Body of pancreas (tissue), 4 donors: ENCODE measurements at places on chromosomes 13 and 19. TPM values are rescaled to one million over a fixed set of nuclear protein-coding genes. Genes with fewer than 3 reads are reported as not detected.

GRCh38 chr13:51733374-51734298 is 70.3 kb downstream of the DHRS12 start:
- DNase-seq = peak; percentile 45
- H3K27ac ChIP-seq = no peak overlapping the region
- no peaks in the 10 kb centered on the region for H3K36me3 ChIP-seq
- no peak overlapping the region for H3K4me3 ChIP-seq

Gene MIR17HG
- 7.5 TPM for total RNA-seq

GRCh38 chr19:39078436-39079200 is 5.5 kb upstream of the ACP7 start:
- no peaks in the 10 kb centered on the region for H3K36me3 ChIP-seq
- no peak overlapping the region for H3K4me3 ChIP-seq
- peaks cover 7% of the 10 kb centered on the region for H3K4me1 ChIP-seq

- H3K27me3 ChIP-seq = no peaks in the 10 kb centered on the region
- peaks cover 18% of the 10 kb centered on the region for H3K4me1 ChIP-seq
- DNase-seq = peak; percentile 41
Observed at GRCh38 chr19:45340899-45341453, 426 bp downstream of the KLC3 start.

DNA sequence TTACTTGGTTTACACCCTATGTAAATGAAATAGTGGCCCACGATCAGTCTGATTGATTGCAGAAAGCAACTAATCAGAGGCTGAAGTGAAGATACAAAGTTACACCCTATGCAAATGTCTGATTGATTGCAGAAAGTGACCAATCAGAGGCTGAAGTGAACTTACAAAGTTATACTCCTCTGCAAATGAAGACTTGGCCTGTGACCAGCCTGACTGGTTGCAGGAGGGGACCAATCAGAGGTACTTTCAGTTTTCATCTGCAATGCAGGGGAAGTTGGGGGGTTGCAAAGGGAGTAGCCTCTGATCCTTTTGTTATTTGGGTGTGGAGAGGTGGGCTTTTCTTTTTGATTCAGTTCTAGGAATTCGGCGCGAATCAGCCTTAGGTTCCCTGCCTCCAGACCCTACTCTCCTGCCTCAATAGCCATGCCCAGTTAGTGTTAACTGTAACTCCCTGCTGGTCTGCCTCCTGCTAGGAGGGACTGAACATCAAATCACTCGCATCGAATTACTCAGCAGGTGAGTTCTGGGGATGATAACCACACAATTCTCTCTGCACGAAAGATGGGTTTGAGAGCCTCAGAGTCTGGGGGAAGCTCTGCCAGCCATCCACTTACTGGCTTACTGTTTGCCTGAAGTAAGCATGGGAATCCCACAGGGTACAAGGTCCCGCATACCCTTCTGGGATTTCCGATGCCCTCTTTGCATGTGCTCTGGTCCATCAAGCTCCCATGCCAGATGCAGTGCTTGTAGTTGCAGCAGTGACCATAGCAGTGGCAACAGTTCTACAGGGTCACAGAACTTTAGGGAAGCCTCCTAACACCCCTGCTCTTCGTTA is 7.5 kb downstream of the ARL11 start:
- peak; percentile 15 for DNase-seq
- no peaks in the 10 kb centered on the region for H3K27me3 ChIP-seq
- H3K27ac ChIP-seq = no peak overlapping the region
- no peaks in the 10 kb centered on the region for H3K4me1 ChIP-seq
- H3K36me3 ChIP-seq = no peaks in the 10 kb centered on the region

Gene NUMBL
- total RNA-seq = 73.5 TPM

Gene KLK14
- total RNA-seq = not detected

- no peak overlapping the region for H3K4me3 ChIP-seq
- peak overlapping the region; percentile 92 for H3K27ac ChIP-seq
- H3K27me3 ChIP-seq = no peaks in the 10 kb centered on the region
- peak; percentile 27 for DNase-seq
- peaks cover 35% of the 10 kb centered on the region for H3K4me1 ChIP-seq
Observed at GRCh38 chr19:35993923-35994598, 927 bp upstream of the SDHAF1 start.

- H3K36me3 ChIP-seq = no peaks in the 10 kb centered on the region
Observed at GRCh38 chr13:44024846-44025195, 145.1 kb downstream of the LACC1 start.

DNA sequence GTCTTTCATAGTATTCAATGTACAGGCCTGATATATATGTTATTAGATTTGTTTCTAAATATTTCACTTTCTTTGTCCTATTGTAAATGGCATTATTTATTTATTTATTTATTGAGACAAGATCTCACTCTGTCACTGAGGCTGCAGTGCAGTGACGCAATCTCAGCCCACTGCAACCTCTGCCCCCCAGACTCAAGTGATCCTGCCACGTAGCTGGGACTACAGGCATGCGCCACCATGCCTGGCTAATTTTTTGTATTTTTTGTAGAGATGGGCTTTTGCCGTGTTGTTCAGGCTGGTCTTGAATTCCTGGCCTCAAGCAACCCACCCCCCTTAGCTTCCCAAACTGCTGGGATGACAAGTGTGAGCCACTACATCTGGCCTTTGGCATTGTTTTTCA is 5.4 kb upstream of the GAS6 start:
- peaks cover 10% of the 10 kb centered on the region for H3K4me1 ChIP-seq
- H3K36me3 ChIP-seq = no peaks in the 10 kb centered on the region

DNA sequence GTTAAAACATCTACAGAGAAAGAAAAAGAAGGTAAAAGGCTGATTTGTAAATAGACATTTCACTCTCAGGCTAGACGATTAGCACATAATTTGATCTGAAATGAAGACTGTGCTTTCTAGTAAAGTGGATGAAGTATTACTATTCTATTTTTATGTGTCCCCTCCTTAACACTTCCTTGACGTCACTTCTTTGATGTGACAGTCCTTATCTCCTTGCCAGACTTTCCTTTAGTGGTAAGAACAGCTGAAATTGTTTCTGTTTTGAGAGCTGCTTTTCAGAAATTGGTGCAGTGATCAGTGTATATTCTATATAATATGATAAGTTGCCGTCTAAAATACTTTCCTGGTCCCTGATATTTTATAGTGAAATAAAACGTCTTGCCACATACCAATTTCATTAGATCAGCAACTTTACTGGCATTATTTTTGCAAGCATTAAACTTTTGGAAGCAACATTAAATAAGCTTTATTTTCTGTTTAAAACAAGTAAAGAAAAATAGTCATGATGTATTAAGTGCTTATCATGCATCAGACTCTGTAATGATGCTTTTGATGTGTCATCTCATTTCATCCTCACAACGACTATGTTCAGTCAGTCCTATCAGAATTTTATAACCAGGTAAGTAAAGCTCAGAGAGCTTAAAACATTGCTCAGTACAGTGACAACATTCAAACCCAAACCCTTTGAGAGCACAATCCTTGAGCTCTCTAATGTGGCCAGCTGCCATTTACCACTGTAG is 210.3 kb upstream of the PCDH9 start:
- no peak overlapping the region for H3K4me3 ChIP-seq
- DNase-seq = no peak
- H3K27me3 ChIP-seq = no peaks in the 10 kb centered on the region
- no peaks in the 10 kb centered on the region for H3K36me3 ChIP-seq
- H3K27ac ChIP-seq = no peak overlapping the region

- no peak overlapping the region for H3K4me3 ChIP-seq
- H3K27ac ChIP-seq = no peak overlapping the region
- H3K36me3 ChIP-seq = no peaks in the 10 kb centered on the region
- H3K4me1 ChIP-seq = peaks cover 33% of the 10 kb centered on the region
- H3K27me3 ChIP-seq = no peaks in the 10 kb centered on the region
- DNase-seq = no peak
Observed at GRCh38 chr13:22112956-22113745, 442.3 kb downstream of the FGF9 start.

- no peak overlapping the region for H3K4me3 ChIP-seq
- no peak overlapping the region for H3K27ac ChIP-seq
- H3K27me3 ChIP-seq = no peaks in the 10 kb centered on the region
- no peaks in the 10 kb centered on the region for H3K4me1 ChIP-seq
Observed at GRCh38 chr13:44267980-44268379, 105.6 kb upstream of the SERP2 start.

Gene SLC7A9
- total RNA-seq = not detected

GRCh38 chr19:40686882-40687524 is 3.4 kb downstream of the NUMBL start:
- no peaks in the 10 kb centered on the region for H3K27me3 ChIP-seq
- no peak overlapping the region for H3K27ac ChIP-seq

Gene TJP3
- total RNA-seq = 21.4 TPM

GRCh38 chr19:6412447-6413091 is 12.0 kb downstream of the KHSRP start:
- no peak overlapping the region for H3K27ac ChIP-seq
- H3K27me3 ChIP-seq = no peaks in the 10 kb centered on the region
- peak; percentile 65 for DNase-seq
- peaks cover 28% of the 10 kb centered on the region for H3K36me3 ChIP-seq
- H3K4me3 ChIP-seq = no peak overlapping the region

DNA sequence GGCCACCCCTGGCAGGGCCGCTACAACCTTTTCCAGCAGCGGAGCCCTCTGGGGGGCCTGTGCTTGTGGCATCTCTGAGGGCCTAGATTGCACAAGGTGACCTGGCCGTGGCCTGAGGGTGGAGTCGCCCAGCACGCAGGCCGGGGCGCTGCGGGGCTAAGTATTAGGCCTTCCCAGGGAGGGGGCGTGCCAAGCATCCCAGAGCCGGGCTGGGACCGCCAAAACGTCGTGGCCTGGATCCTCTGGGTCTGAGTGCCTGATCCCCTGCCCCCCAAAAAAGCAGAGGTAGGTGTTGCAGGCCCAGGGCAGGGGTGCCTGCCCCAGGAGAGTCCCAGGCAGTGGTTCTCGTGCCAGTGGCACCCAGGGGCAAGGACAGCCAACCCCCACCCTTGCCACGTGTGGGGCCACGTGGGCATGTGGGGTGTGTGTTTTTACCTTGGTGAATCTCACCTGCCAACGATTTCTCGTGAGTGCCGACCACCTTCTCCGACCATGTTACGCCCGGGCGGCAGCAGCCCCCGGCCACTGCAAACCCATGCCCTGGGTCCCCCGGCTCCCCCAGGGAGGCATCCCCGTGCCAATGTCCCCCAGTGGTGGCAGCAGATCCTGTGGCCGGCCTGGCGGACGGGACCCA is 12.6 kb upstream of the GNA15 start:
- no peak overlapping the region for H3K4me3 ChIP-seq
- no peaks in the 10 kb centered on the region for H3K4me1 ChIP-seq
- H3K27me3 ChIP-seq = no peaks in the 10 kb centered on the region
- no peaks in the 10 kb centered on the region for H3K36me3 ChIP-seq
- H3K27ac ChIP-seq = no peak overlapping the region

- DNase-seq = no peak
- H3K4me3 ChIP-seq = no peak overlapping the region
- H3K36me3 ChIP-seq = no peaks in the 10 kb centered on the region
Observed at GRCh38 chr19:19510432-19510831, 4.9 kb downstream of the TSSK6 start.

DNA sequence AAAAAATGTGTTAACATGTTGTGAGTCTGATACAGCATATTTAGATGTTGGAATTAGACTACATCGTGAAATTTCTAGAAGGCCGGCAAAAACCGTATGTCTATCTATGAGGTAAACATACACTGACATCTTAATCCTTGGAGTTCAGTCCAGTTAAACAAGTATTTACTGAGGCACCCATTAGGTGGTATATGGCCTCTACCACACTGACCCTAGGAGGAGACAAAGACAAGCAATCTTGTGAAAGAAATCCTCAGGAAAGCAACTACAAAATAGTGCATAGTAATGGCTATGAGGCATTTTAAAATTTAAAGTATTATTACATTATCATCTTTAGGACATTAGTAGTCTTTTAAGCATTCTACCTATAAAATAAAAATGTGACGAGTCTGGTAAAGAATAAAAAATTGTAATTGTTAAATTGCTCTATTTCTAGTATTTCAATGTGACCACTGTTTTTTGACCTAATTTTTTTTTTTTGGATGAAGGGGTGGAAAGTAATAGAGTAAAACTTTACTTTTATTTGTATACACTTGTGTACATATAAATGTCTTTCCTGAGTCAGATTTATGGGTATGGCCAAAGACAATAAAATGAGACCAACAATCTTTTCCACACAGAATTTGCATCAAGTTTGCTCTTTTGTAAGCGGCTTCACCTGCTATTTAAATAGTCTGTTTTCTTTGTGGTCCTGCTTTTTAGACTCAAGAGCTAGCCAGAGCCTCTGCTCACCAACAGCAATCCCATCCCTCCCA is 50.5 kb downstream of the KATNAL1 start:
- no peak for DNase-seq
- H3K36me3 ChIP-seq = no peaks in the 10 kb centered on the region
- no peaks in the 10 kb centered on the region for H3K4me1 ChIP-seq
- no peak overlapping the region for H3K4me3 ChIP-seq
- no peak overlapping the region for H3K27ac ChIP-seq
